NCI-H2107 (cell line): ENCODE measurements at places on chromosomes 11 and 22.
A peak's percentile ranks its signal among the peaks of the same experiment; 100 is the strongest.

DNA sequence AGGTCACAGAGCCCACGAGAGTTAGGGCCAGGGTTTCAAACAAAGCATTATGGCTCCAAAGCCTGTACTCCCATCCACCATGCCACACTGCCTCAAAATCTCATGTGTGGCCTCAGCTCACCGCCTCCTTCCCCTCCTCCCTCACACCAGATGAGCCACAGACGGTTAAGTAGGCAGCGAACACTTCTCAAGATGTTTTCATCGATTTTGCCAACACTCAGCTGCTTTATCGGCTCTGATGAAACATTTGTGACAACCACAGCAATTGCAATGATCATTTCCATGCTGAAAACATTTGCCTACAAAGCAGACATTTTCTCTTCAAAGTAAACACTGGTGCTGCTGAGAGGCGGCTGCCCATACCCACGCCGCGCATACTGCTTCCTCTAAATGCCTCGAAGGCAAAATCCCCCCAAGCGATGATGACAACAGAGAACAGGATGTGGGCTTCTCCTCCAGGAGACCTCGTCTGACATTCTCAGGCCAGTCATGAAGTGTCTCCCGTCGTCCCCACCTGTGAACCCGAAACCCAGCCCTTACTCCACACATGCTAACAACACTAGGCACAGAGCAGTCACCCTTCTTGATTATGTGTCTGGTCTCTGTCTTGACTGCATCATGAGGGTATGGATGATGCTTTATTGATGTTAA lies 599.2 kb downstream of the SOX6 start:
- DNase-seq = no peak

- peak; percentile 30 for DNase-seq
Observed at GRCh38 chr22:31230871-31231621, 18.9 kb downstream of the LIMK2 start.

GRCh38 chr11:84833488-84834088 lies 793.6 kb downstream of the DLG2 start:
- no peak for DNase-seq

DNA sequence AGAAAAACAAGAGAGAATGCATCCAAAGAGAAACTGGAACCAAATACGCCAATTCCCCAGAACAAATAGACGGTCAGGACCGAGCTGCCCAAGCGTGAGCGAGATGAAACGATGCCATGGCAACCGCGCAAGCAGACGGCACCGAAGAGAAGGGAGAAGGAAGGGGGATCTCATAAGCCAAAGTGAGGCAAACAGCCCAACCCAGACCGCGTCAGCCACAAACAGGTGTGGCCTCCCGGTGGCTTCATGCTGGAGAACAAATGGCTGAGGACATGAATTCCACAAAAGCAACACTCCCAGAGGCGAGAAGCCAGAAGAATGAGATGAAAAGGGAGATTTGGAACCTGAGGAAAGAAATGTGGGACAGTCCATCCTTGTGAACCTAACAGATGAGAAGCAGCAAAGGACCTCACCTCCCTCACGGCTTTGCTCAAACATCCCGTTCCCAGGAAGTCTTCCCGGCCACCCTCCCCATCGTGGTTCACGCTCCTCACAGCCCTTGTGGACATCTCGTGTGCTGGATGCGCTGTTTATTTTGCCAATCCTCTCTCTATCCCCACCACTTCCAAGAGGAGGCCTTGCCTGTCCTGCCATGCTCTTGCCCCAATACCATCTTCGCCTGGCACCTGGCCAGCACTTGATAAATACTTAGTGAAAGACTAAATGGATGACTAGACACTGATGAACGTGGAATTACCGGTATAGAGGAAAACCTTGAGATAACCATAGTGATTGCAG lies 89.1 kb upstream of the RTL6 start:
- DNase-seq = peak; percentile 39

DNA sequence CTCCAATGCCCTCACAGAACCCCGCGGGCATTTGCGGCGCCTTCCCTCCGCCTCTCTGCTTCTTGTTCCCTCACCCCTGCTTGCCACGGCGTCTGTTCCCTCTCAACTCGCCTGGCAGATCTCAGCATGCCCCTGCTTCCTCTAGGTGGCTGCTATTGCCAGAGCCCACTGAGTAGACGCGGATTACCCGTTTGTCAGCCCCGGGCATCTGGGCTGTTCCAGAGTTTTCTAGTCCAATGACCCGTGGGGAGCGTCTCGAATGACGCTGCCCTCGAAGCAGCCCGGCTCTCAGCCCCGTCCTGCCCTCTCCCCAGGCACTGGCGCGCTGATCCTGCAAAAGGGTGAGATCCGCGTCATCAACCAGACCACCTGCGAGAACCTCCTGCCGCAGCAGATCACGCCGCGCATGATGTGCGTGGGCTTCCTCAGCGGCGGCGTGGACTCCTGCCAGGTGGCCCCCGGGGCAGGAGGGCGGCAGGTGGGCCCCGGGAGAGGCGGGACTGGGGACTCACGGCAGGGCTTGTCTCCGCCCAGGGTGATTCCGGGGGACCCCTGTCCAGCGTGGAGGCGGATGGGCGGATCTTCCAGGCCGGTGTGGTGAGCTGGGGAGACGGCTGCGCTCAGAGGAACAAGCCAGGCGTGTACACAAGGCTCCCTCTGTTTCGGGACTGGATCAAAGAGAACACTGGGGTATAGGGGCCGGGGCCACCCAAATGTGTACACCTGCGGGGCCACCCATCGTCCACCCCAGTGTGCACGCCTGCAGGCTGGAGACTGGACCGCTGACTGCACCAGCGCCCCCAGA lies 49.7 kb downstream of the ST14 start:
- no peak for DNase-seq

GRCh38 chr11:73404048-73404447 lies 27.8 kb downstream of the RELT start:
- no peak for DNase-seq

DNA sequence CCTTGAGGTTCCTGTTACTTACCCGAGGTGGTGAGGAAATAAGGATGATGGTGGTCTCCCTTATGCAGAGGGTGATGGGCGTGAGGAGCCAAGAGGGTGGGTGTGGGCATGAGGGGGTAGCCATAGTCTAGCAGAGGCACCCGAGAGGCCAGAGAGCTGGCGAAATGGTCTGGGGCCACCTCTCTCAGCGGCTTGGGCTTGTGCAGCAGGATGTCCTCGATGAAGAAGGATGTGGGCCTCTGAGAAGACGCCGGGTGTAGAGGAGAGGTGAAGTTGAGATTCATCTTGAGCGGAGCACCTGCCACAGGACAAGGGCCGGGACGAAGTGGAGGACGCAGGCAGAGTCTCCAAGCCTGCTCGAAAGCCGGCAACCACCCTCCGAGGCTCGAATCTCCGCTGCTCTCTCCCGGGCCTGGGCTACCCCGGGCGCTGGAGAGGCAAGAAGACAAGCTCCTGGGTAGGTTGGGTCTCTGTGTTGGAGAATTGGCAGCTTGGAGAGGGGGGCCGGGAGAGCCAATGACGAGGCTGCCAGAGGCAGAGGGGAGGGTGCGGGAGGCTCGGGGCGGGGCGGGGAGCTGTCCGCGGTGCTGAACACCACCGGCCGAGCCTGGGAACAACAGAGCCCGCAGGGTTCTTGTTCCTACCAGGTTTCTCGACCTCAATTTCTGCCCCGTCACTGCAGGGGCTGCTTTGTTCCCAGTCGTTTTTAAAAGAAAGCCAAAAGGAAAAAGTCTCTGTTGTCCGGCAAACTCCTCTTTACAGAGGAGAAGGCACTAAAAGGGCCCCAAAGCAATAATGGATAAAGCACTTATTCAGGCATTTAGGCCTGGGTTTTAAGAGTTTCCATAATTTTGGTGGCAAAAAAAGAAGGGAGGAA lies at the start of gene BSX:
Gene BSX (minus strand): TSS at position 447 of the 877 bp plus-strand sequence. CDS start 163 bp downstream, at position 284.
- no peak for DNase-seq

- no peak for DNase-seq
Observed at GRCh38 chr11:73413256-73413655, 37.1 kb downstream of the RELT start.

DNA sequence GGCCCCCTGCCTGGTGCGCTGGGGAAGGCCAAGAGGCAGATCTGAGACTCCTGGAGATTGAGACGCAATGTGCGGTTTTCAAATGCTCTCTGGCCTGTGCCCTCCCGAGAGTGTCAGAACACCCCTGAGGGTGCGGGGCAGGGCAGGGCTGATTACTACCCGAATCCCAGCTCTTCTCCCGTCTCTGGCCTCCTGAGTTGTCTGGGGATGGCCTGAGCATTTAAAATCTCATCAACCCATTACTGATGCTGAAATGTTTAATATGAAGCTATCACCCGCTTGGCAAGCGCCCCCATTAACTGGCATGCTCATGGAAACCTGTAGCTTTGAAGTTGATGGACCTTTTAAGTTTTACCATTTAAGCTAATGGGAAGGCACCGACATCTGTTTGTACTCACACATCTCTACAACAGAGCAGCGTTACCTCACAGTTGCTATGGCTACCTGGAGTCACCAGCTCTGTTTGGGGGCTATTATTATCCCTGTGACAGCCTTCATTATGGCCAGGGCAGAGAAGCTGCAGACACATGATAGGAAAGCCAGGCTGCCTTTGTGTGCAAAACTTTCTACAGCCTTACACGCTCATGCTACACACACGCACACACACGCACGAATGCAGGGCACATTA lies 3.6 kb upstream of the MB start:
- no peak for DNase-seq

GRCh38 chr11:980438-981357 lies 55.0 kb downstream of the AP2A2 start:
- no peak for DNase-seq

- no peak for DNase-seq
Observed at GRCh38 chr11:46930089-46930488, 6.5 kb upstream of the CSTPP1 start.

DNA sequence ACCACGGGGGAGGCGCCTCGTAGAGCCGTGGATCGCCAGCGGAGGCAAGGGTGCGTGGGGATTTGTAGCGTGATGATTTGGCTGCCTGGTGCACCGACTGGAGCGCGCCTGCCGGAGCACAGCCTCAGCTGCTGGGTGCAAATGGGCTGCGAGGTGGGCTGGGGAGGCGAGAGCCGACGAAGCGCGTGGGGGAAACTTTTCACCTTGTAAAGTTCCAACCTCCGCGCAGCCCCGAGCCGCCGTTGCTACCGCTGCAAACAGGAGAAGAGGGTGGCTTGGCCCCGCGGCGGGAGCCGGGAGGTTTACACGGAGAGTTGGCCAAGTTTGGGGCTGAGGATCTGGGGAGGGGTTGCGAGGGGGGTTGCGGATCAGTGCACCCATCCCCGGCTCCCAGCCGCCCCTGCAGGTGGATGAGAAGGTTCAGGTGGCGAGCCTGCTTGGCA lies 528 bp downstream of the FAT3 start:
- no peak for DNase-seq

DNA sequence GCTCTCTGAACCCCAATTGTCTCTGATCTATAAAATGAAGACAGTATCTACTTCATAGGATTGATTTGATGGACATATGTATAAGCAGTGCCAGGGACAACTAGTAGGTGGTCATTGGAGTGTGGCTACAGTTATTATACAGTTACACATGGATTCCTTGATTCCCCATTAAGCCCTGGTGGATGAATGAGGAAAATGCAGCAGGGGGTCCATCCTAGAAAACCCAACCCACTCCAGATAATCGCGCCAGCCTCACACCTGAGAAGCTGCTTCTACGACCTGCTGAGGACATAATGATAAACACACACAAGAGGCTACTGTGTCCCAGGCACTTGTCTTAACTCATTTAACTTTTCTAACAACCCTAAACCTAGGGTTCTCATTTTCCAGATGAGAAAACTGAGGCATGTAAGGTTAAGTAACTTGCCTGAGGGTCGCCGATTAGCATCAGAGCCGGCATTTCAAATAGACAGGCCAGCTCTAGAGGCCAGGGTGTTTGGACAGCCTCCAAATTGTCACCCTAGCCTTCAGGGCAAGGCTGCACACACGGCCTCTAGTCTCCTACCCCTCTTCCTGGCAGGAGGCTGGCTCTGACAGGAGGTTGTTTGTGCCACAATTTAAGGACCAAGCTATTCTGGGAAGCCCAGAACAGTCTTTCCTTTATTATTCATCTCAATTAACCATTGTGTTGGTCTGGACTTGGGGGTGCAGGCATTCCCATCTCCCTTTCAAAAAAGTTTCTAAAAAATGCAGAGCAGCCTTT lies 3.8 kb upstream of the C11orf91 start:
- no peak for DNase-seq

- DNase-seq = no peak
Observed at GRCh38 chr11:57903441-57904123, 120.1 kb upstream of the OR9Q1 start.

GRCh38 chr11:33868647-33869461 lies 23.0 kb downstream of the LMO2 start:
- DNase-seq = no peak

DNA sequence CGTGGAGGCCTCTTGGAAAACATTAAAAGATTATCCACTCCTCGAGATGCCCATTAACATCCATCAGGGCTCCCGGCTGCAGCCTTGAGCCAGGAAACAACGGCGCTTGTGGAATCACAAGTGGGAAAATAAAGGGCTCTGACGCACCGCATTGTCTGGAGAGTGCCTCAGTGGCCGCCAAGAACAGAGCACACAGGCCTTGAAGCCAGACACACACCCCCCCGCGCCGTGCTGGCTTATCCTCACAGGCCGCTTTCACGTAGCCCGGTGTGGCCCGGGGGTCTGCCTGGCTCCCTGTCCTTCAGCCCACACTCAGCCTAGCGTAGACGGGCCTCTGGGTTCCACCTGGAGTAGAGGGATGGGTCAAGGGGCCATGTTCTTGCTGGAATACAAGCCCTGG lies 1020.5 kb downstream of the BRD1 start:
- no peak for DNase-seq

DNA sequence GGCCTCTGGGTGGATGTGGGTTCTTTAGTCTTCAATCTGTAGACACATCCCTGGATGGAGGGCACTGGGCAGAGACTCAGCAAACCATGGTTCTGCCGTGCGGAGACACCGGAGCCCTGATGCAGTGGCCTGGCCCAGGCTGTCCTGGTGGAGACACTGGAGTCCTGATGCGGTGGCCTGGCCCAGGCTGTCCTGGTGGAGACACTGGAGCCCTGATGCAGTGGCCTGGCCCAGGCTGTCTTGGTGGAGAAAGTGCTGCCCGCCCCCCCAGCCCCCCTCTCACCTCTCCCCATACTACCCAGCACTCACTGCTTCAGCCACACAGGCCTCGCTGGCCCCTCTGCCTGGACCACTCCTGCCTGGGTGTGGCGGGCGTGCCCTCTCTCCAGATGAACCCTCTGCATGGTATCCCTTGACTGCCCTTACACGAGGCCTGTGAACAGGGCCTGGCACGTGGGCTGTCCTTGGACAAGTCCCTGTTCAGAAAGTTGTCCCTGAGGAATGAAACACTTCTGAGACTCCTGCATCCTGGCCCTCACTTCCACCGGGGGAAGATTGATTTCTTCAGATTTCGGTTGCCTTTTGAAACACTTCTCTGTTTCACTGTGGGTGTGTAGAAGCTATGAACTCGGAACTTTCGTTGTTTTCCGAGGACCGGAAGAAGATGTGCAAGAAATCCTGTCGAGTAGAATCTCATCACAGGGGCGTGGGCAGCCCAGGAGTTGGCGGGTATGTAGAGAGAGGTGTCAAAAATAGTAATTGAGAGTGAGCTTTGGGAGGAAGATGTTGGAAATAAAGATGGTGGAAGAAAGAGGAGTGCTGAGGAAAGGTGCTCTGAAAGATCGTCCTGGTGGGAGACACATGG lies 26.2 kb downstream of the IGHMBP2 start:
- no peak for DNase-seq

- no peak for DNase-seq
Observed at GRCh38 chr11:69301455-69302401, 7.8 kb downstream of the MYEOV start.

- no peak for DNase-seq
Observed at GRCh38 chr11:66181632-66182315, 86.7 kb upstream of the RAB1B start.

GRCh38 chr11:129946256-129946655 lies 50.9 kb upstream of the NFRKB start:
- no peak for DNase-seq
